Mesothelial cell of epicardium (in vitro differentiated cells): ENCODE measurements at places on chromosomes 6 and 20. TPM values are rescaled to one million over a fixed set of nuclear protein-coding genes. Genes with fewer than 3 reads are reported as not detected.

GRCh38 chr6:30826961-30827342, 57.4 kb upstream of the DDR1 start:
- no peak for DNase-seq

GRCh38 chr6:134230087-134230700, 87.7 kb downstream of the SGK1 start:
- no peak for DNase-seq

The SLA2 gene
- 0.16 to 0.18 TPM (median 0.18 TPM) in 3 replicates for total RNA-seq

GRCh38 chr6:153058909-153059308, 56.4 kb upstream of the MTRF1L start:
- no peak for DNase-seq

- DNase-seq: no peak
Measured at GRCh38 chr6:33272275-33273128, 627 bp downstream of the RPS18 start.

DNA sequence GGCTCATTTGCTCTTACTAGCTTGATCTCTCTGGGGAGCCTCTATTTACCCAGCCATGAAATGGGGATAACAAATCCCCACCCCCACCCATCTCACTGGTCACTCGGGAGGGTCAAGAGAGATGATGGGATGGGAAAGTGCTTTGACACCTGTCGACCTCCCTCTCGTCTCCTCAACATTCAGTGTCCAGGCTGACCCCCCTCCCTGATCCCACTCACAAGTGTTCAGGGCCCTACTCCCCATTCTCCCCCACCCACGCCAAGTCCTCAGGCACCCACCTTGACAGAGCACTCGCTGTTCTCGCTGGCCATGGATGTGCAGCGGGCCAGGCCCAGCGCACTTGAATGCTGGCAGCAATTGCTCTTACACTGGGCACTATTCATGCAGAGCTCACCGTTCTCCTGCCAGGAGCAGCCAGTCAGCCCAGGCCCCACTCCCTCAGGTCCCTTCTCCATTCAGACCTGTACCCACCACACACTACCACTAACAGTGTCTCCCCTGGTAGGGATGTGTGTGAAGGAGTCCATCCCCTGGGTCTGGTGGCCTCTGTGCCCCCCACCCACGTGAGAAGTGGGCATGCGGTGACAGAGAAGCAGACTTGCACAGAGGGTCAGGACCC, 1.6 kb downstream of the CLPS start:
- DNase-seq: no peak
